ENCODE measurements at places on chromosomes 4 and X.
A peak's percentile ranks its signal among the peaks of the same experiment; 100 is the strongest.

DNA sequence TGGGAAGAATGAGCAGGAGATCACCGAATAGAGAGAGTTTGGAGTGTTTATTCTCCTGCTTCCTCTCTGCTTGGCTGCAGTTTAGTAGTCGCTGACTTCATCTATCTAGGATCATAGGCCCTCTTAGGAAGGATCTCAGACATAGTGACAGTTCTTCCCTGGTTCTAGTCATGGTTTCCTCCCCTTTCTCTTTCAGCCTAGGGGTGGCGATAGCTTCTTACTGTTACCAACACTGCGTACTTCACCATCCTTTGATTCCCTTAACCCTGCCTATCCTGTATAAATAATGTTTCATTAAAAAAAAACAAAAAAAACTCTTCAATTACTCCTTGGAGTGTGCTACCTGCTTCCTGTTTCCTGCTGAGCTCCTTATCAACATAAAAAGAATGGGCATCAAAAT lies 103.8 kb downstream of the DDX53 start:
- DNase-seq = no peak

DNA sequence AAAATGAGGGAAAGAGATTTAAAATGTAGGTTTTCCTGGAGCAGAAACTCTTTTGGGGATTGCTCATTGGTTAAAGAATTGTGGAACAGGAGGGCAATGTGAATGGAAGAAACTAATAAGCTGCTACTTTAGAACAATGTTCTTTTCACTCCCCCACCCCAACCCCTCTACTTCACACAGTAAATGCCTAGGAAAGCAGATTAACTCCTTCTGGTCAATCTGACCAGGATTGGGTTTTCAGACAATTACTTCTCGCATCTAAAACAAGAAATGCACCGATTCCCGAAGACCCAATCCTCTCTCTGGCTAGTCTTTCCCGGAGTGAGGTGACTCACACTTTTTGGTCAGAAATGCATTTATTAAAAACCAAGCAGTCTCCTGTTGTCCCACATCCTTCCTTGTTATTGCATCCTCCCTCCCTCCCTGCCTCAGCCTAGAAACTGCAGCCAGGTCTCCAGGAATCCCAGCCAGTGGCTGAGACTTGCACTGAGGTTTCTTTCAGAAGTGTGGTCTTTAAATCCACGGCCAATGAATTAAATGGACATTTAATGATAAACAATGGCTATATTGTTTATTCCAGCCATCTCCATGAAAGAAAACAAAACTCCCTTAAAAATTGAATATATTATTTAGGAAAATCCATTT lies 21.4 kb downstream of the MFAP3L start:
- no peak for DNase-seq

DNA sequence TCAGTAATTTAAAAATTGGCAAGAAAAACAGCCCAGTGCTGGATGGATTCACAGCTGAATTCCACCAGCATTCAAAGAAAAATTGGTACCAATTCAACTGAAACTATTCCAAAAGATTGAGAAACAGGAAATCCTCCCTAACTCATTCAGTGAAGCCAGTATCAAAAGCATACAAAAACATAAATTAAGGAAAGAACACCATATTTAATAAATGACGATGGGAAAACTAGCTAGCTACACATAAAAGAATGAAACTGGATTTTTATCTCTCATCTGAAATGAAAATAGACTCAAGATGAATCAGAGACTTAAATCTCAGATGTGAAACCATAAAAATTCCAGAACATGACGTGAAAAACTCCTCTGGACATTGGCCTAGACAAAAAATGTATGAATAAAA lies 516.8 kb upstream of the SPANXN1 start:
- DNase-seq = no peak

DNA sequence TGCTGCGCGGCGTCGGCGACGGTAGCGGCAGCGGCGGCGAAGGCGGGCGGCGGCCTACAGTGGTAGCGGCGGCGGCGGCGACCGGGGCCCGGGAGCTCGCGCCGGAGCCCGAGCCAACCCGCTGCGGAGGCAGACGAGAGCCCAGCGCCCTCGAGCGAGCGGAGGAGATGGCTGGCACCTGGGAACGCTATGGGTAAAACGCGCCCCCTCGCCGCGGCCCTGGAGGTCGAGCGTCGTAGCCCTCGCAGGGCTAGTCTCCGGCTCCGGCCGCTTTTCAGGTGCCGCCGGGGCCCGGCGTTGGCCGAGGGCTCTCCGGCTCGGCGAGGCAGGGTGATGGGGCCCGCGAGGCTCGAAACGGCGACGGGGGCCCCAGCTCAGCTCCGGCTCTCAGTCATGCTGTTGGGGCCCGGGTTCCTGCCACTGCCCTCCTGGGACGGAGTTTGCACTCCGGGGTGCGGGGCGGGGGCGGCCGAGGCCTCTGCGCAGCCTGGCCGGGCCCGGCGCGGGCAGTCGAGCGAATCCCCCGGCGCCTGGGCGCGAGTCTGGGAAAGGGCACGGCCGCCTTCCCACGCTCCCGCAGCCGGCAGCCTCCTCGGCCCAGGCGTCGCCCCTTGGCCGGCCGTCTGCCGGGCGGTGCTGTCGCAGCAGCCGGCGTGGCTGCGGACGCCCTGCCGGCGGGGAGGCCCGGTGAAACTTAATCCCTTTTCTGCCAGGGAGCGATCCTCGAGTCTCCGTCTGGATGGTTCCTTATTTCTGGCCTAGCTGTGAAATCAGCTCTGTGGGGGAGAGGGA lies 768 bp downstream of the MID2 start:
- peak; percentile 24 for DNase-seq

DNA sequence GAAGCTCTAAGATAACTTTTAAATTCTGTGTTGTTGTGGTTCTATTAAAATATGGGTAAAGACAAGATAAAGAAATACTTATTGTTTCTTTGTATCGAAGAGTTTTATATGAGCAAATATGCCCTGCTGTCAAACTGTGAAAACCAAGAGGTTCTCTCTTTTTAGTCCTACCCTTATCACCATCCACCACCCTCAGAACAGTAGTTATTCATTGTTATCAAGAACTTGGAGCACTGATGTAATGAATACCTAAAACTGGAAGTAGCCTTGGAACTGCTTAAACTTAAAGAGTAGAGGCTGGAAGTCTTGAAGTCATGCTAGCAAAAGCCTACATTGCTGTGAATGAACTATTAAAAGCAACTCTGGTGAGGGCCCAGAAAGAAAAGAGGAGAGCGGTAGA lies 9.2 kb downstream of the PIR start:
- DNase-seq = no peak

GRCh38 chr4:85419103-85419502 lies 55.8 kb upstream of the ARHGAP24 start:
- no peak for DNase-seq

GRCh38 chr4:8409264-8410065 lies 31.1 kb downstream of the ACOX3 start:
- DNase-seq = no peak

DNA sequence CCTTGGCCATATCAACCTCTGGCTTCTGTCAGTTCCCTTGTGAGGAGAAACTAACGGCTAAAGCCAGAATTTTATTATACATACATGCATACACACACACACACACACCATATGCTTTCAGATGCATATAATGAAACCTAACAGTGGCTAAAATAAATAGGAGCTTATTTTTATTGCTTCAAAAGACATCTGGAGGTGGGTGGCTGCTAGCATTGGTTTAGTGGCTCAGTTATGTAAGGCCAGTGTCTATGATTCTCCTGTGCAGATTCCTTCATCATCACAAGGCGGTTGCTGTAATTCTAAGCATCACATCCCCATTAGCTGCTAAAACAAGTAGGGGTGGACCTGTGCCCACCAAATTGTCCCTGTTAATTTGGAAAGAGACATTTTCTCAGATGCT lies 110.8 kb downstream of the MAPK10 start:
- DNase-seq = no peak

GRCh38 chr4:110867251-110867960 lies 244.5 kb upstream of the PITX2 start:
- DNase-seq = no peak

GRCh38 chr4:167105857-167106256 lies 128.4 kb downstream of the SPOCK3 start:
- DNase-seq = no peak

DNA sequence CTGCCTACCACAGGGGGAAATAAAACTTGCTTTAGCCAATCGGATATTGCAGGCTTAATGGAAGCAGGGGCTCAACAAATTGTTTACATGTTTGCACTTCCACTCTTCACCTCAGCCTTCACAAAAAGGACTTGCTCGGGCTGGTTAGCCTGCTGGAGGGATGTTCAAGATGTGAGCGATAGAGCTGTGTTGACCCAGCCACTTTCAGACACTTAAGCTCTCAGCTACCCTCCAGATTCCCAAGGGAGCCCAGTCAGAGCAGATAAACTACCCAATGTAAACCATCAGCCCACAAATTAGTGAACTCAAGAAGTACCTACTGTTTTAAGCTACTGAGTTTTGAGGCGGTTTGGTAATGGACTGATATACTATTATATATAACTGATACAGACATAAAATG lies 508.4 kb upstream of the FTHL17 start:
- no peak for DNase-seq

DNA sequence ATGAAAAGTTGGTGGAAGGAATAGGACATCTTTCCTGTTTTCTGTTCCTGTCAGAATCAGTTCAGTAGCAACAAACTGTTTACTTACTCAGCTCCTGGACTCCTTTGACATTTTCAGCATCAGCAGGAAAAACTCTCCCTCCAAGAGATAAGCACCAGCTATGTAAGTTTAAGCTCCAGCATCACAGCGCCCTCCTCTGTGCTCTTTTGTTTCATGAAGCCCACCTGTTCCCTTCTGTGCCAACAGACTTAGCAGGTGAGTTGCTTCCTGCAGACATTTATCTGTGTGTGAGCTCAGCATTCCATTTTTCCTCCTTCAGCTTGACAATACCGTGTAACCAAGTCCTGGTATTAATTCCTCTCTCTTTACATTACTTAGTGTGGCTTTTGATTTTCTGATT lies 644.1 kb upstream of the AGA start:
- DNase-seq = no peak

Measured in GM12891 (cell line).